ENCODE measurements at places on chromosomes 6 and 20. TPM values are rescaled to one million over a fixed set of nuclear protein-coding genes. Genes with fewer than 3 reads are reported as not detected.

Gene HLA-DQB1
- polyA plus RNA-seq = 9.4 TPM

- no peak for DNase-seq
Measured at GRCh38 chr6:168655462-168656152, 214.6 kb downstream of the SMOC2 start.

- DNase-seq = no peak
Measured at GRCh38 chr6:6320901-6321300, 439 bp upstream of the F13A1 start.

GRCh38 chr6:56380476-56380875 lies 133.1 kb upstream of the COL21A1 start:
- no peak for DNase-seq

Gene CTAGE9
- not detected for polyA plus RNA-seq

Gene MCCD1
- polyA plus RNA-seq = not detected

Measured in hindlimb muscle (tissue), 1 donor.